ENCODE measurements at places on chromosomes 13 and 19.

GRCh38 chr13:72314210-72314609, 413.2 kb downstream of the MZT1 start:
- DNase-seq: no peak

DNA sequence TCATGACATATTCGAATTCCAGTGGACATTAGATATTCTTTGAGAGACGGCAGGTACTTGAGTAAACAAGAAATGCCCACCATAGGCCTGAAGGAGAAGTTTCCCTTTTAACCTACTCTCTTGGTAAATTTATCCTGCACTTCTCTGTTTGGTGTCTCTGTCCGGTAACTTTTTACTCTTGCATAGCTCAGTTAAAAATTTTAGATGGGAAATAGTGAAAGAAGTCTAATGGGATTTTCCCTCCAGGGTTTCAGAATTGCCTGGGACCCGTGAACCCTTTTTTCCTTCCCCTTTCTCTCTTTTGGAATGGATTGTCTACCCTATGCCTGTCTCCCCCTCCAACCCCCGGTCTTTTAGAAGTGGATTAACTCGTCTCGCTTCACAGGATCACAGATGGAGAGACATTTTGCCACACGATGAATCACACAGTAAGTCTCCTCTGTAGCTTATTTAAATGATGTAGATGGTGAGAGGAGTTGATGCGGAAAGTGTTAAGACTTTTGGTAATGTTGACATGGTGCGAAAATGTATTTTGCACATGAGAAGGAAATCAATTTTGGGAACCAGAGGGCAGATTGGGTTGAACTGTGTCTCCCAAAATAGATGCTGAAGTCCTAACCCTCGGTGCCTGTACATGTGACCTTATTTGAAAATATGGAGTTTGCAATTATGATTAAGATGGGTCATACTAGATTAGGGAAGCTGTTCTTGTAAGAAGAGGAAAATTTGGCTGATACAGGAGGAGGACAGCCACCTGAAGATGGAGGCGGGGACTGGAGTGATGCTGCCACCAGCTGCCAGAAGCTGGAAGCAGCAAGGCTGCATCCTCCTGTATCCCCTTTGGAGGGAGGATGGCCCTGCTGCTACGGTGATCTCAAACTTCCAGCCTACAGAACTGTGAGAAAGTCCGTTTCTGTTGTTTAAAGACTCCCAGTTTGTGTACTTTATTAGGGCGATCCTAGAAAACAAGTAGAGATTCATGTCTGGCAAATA, 711 bp upstream of the MIPEP start:
- no peak for DNase-seq

DNA sequence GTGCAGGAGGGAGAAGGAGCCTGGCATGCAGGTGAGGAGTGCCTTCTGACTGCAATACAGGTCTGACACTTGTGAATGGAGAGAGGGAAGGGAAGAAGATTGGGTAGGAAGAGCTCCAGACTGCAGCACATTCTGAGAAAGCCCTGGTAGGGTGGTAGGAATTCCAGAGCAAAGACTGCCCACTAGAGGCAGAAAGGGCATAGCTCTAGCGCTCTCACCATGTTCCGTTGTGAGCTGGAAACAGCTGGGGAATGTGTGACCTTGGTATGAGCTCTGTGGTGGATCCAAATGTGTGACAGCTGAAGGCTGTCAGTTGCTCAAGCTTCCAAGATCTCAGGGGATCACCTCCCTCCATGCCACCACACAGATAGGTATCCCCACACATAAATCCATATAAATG, 2.9 kb upstream of the MTUS2 start:
- DNase-seq: no peak

DNA sequence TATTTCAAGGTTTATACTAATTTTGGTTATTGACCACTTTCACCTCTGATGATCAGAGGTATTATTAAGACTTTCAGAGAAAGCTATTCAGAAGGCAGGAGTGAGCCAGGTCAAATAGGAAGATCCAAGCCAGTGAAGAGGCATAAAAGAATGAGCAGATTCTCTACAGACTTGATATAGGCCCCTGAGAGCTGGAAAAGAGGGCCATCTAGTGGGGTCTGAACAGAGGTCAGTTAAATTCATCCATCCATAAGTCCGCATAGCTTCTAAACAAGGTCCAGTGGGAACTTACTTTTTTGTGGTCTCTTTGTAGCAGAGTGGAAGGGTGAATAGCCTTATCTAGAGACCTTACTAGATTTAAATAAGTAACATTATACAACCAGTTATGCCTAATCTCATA, 126.6 kb upstream of the UFM1 start:
- DNase-seq: peak; percentile 10

DNA sequence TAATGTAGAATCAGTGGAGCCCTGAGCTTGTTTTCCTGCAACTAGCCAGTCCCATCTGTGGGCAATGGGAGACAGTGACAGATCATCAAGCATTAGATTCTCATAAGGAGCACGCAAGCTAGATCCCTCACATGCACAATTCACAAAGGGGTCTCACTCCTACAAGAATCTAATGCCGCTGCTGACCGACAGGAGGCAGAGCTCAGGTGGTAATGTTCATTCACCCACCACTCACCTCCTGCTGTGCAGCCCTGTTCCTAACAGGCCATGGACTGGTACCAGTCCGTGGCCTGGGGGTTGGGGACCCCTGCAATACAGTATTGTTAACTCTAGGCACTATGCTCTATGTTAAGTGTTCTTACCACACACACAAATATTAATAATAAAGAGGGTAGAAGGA, 362.8 kb downstream of the RBM26 start:
- no peak for DNase-seq
